NCI-H1436 treated with DMSO at 0.1 percent for 48 hours (cell line): ENCODE measurements at places on chromosomes 1 and 21.

- DNase-seq: no peak
Observed at GRCh38 chr1:98688110-98688739, 26.7 kb downstream of the SNX7 start.

GRCh38 chr1:52253421-52253820, 111.5 kb downstream of the ZFYVE9 start:
- no peak for DNase-seq

DNA sequence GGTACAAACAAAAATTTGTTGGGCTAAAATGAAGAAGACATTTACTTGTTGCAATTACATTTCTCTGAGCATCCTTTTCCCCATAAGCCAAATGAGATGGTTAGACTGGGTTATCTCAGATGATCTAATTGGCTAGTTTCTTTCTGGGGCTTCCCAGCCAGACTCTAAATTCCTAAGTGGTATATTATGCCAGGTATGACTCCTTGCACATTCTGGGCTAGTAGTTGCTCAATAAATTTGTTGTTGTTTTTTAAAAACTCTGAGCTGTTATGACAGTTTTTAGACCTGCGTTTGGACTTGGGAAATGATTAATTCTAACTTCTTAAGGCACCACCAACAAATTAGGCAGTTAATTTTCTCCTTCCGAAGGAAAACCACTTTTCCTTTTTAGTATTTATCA, 66.1 kb downstream of the UCK2 start:
- no peak for DNase-seq

- DNase-seq: no peak
Observed at GRCh38 chr1:18922319-18922726, 20.0 kb upstream of the ALDH4A1 start.

DNA sequence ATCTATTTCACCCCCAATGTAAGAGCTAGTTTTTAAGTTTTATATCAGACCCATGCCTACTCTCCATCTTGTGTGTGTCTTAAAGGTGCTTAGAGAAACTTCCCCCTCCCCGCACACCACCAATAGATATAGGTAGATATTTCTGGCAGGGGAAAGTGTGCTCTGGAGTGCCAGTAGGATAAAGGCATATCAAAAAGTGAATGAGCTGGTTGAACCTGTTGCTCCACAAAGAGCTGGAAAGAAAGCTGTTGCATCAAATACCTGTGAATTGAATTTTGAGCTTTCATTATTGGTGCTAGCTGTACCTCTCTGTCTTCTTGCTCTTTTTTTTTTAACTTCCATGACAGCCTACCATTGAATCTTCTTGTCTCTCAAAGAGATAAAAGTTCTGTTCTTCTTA, 32.8 kb downstream of the ARID1A start:
- no peak for DNase-seq

- DNase-seq: no peak
Observed at GRCh38 chr1:74971982-74972381, 162.2 kb upstream of the LHX8 start.

GRCh38 chr21:25569084-25569483, 38.2 kb downstream of the MRPL39 start:
- no peak for DNase-seq

DNA sequence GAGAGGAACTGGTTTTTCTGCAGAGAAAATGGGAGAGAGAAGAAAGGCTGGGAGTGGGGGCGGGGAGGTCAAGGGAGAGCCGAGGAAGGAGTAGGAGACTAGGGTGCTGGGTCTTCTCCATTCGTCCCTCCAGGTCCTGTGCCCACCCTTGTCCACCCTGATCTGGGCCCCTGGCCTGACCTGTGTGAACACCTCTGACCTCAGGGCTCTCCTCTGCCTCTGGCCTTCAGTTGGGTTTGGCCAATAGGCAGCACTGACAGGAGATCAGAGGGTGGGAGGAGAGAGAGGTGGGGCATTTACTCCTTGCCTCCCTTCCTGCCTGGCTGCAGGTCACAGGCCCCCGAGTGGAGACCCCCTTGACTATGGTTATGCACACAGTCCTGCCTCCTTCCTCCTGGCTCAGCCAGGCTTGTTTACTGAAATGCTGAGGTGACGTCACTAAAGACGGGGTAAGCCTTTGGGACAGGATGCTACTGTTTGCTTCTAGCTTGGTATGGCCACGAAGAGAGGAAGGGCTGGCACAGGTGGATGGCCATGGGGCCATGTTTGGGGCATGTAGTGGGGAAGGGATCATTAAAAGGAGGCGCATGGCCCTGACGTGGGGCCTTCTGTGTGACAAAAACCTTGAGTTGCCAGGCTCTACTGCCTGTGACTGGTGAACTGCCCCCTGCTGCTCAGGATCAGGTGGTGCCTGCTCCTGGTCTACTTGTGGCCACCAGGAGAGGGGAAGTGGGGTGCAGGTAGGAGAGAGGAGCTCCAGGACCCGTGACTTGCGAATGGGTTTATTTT, 248.7 kb upstream of the CSF3R start:
- no peak for DNase-seq

- DNase-seq: no peak
Observed at GRCh38 chr21:17391811-17392340, 121.0 kb upstream of the CXADR start.

- DNase-seq: no peak
Observed at GRCh38 chr1:36934061-36934460, 100.3 kb downstream of the GRIK3 start.
